AG09309 (cell line): ENCODE measurements at places on chromosomes 6 and 20.
A peak's percentile ranks its signal among the peaks of the same experiment; 100 is the strongest.

DNA sequence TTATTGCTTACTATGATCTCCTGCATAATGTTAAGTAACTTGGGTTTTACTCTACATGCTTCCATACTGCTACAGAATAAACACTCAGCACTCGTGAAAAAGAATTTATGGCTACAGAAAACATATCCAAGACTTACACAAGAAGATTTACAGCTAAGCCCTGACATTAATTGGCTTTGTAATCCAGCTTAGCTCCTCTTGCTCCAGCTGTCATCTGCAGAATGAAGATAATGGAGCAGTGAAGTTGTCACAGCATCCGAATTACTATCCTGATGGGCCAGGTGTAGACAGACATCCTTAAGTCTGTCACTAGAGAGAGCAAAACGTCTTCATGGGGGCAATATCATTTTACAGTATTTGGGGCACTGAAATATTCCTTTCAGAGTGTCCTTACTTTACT, 155.3 kb downstream of the PRKN start:
- DNase-seq: no peak

GRCh38 chr6:103367212-103367611, 1492.5 kb downstream of the HACE1 start:
- DNase-seq: no peak

- DNase-seq: peak; percentile 8
Observed at GRCh38 chr6:69865126-69865525, 1.2 kb upstream of the COL19A1 start.

- no peak for DNase-seq
Observed at GRCh38 chr6:138101946-138102731, 5.1 kb downstream of the PERP start.

GRCh38 chr6:116439522-116440051, 21.6 kb upstream of the CALHM6 start:
- DNase-seq: no peak

DNA sequence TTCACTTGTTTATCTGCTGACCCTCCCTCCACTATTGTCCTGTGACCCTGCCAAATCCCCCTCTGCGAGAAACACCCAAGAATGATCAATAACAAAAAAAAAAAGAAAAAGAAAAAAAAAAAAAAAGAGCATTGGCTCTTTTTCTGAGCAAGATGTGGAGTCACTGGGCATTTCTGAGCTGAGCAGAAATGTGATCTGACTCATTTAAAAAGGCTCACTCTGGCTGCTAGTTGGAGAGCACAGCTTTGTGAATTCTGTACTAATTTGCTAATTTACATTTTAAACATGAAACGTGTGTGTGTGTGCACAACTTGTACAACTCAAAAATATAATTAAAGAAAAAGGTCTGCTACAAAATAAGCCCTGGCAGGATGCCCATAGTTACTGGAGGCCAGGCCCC, 20.2 kb downstream of the SCML4 start:
- DNase-seq: no peak

DNA sequence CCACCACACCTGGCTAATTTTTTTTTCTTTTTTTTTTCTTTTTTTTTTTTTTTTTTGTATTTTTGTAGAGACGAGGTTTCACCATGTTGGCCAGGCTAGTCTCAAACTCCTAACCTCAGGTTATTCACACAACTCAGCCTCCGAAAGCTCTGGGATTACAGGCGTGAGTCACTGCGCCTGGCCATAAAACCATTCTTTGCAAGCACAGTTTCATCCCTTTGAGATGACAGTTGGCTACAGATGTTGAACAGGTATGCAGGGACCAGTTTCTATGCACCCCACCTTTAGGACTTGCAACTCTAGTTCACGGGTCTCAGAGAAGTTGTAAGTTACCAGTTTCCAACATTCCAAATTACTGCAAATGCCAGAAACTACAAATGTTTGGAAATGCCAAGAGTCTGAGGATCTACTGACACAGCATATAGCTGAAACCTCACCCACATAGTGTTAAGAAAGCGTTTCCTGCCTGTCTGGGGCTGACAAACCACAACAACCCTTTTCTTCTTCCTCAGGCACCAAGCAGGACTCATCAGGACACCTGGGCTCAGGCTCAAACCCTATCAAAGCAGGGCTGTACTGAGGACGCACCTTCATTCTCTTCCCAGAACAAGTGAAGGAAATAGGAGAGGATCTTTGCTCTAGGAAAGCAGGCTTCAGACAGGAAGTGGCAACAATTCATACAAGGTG, 22.9 kb downstream of the ARHGAP18 start:
- no peak for DNase-seq

- no peak for DNase-seq
Observed at GRCh38 chr6:11162262-11162661, 50.7 kb upstream of the ERVFRD-1 start.

GRCh38 chr20:11120431-11120830, 446.6 kb upstream of the JAG1 start:
- DNase-seq: no peak

DNA sequence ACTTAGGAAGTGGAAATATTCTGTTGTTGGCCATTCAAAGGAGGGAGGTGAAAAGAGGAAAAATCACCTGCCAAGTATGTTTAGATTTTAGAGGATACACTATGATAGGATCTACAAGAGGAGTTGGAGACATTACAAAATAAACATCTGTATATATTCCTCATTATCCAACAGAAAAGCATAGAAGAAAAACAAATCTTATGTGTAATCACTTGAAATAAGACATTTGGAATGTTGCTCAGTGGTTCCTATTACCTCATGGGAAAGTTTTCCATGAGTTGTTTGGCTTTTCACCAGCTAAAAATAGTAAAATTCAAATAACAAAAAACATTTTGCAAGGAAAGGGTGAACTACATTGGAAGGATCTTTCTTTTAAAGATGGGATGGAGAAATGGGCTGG, 76.7 kb upstream of the CARMIL1 start:
- DNase-seq: peak; percentile 46

GRCh38 chr6:144055121-144055931, 40.0 kb downstream of the SF3B5 start:
- DNase-seq: no peak

DNA sequence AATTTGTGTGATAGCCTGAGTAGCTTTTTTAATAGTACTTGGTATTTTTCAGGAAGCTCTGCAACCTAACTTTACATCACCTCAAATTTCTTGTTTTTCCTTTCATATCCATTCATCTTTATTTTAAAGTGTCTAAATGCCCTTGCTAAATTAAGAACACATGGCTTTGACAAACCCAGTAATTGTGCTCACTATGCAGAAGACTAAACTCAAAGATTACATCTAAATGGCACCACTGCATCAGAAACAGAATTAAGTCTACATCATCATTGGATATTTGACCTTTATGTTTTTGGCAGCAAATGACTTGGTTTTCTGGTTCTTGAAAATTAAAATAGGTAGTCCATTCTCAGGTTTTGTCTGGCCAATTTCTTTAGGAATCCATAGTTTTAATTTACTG, 69.6 kb upstream of the HDGFL1 start:
- DNase-seq: no peak

GRCh38 chr20:20894753-20895152, 182.3 kb upstream of the RALGAPA2 start:
- DNase-seq: no peak

GRCh38 chr6:80366051-80366450, 259.6 kb downstream of the BCKDHB start:
- no peak for DNase-seq

- no peak for DNase-seq
Observed at GRCh38 chr6:36616893-36617521, 22.8 kb downstream of the SRSF3 start.

- no peak for DNase-seq
Observed at GRCh38 chr20:64029293-64030117, 6.5 kb upstream of the C20orf204 start.

DNA sequence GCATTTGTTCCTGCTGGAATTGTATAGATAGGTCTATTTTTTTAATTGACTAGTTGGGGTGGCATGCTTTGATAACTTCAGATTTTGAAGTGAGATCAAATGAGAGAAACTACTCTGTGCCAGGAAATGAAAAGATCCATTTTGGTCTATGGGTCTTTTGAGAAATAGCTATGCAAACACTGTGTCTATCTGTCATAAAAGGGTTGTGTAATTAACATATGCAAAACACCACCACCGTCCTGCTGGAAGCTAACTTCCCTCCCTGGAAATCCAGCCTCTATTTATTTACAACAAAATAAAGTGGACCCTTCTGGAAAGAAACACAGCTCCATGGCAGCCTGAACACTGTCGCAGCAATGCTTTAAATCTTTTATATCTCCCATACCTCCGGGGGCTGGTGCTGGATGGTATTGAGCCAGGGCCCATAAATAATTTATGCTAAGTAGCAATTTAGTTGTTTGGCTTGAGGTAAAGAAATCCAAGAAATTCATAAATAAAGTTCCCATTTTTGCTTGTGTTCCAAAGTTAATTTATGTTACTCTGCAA, 244.2 kb upstream of the POU3F2 start:
- no peak for DNase-seq

- no peak for DNase-seq
Observed at GRCh38 chr6:154249499-154250298, 106.9 kb downstream of the IPCEF1 start.

DNA sequence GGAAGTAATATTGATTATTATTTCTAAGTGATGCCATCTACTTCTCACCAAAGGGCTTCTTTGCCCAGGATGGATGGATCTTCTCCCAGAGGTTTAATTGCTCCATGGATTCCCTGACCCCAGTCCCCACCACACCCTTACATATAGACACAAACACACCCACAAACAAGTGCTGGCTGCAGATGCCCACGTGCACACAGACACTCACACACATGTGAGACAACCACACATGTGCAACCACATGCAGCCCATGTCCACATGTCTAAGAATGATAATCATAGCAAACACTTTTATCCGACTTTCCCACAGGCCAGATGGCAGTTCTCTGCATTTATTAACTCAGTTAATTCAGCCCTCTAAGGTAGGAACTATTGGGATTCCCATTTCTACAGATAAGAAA, 44.2 kb downstream of the MAFB start:
- no peak for DNase-seq

GRCh38 chr6:143775336-143775735, 67.8 kb upstream of the LTV1 start:
- DNase-seq: no peak

DNA sequence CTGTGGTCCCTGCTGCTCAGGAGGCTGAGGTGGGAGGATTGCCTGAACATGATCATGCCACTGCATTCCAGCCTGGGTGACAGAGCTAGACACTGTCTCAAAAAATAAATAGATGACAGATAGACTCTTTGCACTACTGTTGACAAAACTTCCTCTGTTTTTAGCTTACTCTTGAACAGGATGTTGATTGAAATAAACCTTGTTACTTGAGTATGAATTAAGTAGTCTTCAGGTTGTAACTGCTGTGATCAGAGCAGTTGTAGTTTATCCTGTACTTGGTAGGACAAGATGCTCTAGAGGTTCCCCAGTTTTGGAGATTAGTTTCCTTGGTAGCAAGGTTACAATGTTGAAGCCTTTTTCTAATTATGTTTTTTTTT, 1.5 kb downstream of the GTF3C6 start:
- DNase-seq: no peak

- DNase-seq: no peak
Observed at GRCh38 chr20:13223736-13224520, 2.9 kb downstream of the ISM1 start.

- DNase-seq: no peak
Observed at GRCh38 chr20:49814057-49814694, 1.5 kb downstream of the SLC9A8 start.

DNA sequence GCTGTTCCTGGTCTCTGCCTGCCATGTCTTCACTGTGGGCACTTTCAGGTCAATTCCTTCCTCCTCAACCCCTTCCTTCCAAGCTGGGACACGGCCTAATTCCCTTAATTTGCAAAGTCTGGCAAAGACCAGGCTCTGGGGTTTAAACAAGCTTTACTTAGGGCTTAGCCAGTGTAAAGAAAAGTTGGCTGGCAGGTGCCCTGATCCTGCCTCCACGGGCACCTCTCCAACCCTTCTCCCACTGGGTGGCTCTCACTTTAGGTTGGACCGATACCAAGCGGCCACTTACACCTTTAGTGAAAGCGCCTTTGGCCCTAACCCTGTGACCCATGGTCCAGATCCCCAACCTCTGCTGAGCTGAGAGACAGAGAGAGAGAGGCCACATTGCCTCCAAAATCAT, 13.7 kb upstream of the MLN start:
- DNase-seq: no peak

GRCh38 chr6:124888581-124889371, 73.5 kb upstream of the RNF217 start:
- DNase-seq: no peak

GRCh38 chr20:42018979-42019378, 400.8 kb upstream of the CHD6 start:
- no peak for DNase-seq

DNA sequence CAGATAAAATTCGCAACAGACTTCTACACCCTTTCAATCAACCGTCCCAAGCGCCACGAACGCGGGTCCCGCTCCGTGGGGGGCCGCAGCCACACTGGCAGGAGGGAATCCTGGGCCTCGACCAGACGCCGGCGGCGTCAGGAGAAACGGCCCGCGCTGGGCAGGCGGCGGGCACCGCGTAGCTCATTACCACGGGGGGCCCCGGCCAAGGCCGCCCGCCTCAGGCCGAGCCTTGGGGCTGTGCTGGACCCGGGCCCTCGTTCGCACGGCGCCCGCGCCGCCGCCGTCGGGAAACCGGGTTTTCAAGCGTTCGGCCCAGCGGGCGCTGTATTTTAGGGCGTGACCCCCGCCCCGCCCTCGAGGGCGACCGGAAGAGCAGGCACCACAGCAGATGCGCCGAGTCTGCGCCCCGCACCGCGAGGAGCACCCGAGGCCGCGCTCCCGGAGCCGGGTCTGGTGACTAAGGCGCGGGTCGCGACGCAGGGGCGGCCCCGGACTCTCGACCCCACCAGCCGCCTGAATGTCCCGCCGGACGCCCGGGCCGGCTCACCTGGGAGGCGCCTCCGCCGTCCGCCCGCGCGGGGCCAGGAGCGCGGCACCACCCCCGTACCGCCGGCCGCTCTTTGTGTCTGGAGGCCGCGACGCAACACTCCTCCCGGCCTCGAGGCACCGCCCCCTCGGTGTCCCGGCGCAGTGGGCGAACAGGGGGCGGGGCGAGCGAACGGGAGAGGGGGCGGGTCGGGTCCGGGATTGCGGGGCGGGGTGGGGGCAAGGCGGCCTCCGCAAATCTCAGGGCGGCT, at the start of gene NINL:
TSS of gene NINL (minus strand) at position 627 of the 800 bp plus-strand sequence. CDS start 58,944 bp downstream, outside the sequence.
- no peak for DNase-seq

DNA sequence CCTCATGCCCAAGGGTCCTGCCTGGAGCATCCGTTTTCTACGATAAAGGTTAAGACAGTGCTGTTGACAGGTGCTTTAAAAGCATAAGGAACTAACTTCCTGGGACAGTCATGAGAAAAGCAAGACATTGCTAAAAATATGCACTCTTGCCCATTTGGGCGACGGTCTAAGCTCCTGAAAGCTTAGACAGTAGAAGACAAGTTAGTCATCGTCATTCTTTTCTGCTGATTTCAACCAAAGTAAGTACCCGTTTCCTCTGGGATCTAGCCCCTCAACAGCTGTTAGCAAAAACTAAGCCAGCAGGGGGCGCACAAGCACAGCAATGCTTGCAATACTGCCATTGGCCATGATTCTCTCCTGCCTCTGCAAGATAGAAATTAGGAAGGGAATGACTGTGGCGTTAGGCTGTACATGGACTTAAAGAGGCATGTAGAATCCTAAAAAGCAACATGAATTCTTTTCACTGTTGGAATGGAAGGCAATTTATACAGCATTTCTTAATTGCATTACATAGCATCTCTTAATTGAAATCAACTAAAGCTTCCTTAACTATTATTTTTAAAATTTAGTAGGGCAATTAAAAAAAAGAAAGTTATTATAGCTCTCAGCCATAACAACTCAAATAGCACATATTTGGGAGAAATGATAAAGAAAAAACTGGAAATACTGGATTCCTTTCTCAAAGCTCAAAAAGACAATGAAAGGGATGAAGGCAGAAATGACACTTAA, 147.8 kb upstream of the RALGAPA2 start:
- DNase-seq: peak; percentile 56
